Activated gamma-delta T cell treated with Interleukin-2 at 50 U/mL for 16 hours (primary cell): ENCODE measurements at places on chromosomes 7 and 10.

DNA sequence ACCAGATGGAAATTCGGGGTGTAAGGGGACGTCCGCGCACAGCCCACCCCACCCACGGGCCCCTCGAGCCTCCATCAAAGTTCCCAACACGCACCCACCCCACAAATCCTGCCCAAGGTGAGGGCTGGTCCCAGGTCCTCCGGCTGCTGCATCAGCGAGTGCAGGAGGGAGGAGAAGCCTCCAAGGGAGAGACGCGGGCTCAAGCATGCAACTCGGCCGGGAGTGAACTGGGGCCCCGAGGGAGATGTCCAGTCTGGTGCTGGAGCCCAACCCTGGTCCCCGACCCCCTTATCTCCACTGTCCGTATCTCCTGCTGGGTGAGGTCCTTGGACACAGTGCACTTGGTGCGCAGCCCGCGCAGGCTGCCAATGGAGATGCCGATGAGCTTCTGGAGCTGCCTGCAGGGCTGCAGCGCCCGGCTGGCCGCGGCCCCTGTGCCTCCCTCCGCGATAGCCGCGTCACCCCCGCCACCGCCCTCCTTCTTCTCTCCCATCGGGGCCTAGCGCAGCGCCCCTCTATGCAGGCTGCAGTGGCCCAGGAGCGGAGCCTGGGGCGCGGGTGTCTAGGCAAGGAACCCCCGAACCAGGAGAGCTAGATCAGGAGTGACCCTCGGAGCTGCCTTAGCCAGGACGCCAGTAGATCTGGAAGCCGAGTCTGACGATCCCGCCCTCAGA is 489.2 kb downstream of the ZNF33B start:
- no peak for DNase-seq

- DNase-seq = no peak
Measured at GRCh38 chr7:47954231-47954911, 6.1 kb upstream of the PKD1L1 start.

- no peak for DNase-seq
Measured at GRCh38 chr10:70490142-70490541, 11.6 kb downstream of the PALD1 start.

DNA sequence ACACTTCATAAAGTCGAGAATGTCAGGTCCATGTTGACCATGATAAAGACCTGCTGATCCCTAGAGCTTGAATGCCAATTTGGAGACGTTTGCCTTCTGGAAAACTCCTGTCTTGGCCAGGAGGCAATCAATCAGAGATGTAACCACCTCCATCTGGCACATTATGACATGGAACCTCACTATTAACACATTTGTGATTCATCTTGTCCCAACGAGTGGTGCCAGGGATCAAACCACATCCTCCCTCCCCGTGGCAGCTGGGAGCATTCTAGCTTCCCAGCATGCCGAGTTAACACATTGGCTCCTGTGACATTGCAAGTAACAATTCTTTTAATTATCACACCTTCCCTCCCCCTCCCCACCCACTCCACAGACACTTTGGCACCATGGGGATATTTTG is 84.0 kb upstream of the PPP1R17 start:
- no peak for DNase-seq

DNA sequence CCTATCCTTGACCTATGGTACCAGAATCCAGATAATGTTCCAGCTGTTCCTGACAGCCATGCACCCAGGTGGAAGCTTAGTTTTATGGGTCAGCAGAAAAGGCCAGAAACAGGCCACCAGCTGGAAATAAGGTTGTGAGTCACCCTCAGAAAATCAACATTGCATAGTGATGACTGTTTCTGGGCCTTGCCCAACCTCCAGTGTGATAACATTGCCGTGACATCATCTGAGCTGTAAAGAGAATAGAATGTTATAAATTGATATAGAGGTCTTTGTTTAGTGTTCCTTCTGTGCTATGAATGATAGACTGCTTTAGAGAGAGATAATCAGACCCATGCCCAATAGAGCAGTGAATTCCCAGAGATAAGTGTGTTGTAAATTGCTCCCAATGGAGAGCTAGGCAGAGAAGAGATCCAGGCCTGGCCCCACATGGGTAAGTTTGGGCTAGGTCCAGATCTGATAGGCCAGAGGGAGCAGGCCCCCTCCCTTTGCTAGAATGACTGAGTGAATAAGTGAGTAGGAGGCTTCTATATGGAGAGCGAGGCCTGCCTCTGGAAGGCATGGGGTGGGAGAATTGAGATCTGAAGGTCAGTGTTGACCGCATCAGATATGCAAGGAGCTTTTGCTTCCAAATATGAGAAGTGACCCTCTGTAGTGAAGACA is 14.2 kb upstream of the HPS1 start:
- no peak for DNase-seq

DNA sequence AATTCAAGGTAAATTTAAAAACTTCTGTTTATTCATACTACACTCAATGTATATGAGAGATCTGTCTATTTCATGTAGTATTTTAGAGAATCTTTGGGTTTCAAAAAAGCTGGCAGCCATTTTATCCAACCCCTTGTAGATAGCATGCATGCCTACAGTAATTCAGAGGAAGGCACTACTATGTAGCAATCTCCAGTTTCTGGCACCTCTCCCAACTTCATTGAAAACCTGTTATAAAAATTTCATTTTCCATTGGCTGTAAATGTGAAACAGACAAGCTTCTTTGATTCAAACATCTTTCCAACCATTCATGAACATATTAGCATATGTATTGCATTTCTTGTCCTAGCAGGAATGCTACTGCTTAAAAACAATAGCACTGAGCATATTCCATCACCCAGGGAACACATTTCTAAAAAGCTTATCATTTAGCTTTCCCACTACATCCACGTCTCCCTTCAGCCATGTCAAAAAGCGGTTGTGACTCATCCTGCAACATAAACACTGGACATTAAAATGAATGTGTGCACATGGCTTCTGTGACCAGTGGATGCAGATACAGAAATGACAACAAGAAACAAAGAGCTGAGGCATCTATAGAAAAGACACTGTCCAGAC is 330.4 kb upstream of the AOAH start:
- DNase-seq = no peak

- no peak for DNase-seq
Measured at GRCh38 chr7:48113275-48113674, 24.2 kb downstream of the UPP1 start.

- no peak for DNase-seq
Measured at GRCh38 chr10:111875725-111876124, 307.8 kb downstream of the GPAM start.

GRCh38 chr10:44857363-44858016 is 53.6 kb upstream of the TMEM72 start:
- peak; percentile 55 for DNase-seq

DNA sequence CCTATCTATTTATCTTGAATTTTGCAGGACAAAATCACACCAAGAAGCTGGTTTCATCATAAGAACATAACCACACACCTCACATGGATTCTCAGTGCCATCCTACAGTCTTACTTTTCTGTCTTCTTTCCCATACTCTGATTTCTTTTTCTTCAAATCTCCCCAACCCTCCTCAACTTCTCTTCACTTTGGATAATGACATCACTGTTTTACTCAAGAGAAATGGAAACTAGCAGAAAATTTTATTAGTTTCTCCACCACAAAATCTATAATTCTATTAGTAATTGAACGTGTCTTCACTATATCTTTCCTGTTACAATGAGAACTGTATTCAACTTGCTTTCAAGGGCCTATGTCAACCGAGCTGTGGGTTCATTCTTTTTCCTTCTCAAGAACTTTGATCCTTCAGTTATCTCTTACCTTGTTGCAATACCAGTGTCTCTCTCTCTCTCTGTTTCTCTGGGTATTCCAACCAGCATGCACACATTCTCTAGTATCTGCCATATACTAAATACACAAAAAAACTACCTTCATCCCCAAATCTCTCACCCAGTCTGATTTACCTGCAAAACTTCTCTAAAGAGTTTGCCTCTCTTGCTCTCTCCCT is 35.4 kb upstream of the FAM3C start:
- DNase-seq = no peak

GRCh38 chr7:7751243-7752092 is 33.1 kb upstream of the RPA3 start:
- DNase-seq = no peak

GRCh38 chr10:61895898-61896600 is 5.5 kb upstream of the ARID5B start:
- no peak for DNase-seq

DNA sequence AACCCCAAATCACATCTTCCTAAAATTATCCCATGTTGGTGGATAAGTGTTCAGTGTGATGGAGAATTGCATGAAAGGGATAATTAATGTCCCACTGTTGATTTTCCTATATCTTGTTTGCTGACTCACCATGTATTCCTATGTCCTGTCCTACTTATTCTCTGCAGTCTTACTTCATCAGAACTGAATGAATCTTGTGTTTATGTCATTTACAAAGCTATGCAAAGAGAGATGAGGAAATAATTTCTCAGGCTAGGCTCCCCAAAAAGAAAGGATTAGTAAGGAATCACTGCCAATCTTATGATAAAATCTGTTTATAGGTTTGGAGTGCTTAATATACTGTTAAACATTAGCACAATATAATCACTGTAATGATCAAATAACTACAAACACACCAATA is 360.8 kb downstream of the CRPPA start:
- no peak for DNase-seq

DNA sequence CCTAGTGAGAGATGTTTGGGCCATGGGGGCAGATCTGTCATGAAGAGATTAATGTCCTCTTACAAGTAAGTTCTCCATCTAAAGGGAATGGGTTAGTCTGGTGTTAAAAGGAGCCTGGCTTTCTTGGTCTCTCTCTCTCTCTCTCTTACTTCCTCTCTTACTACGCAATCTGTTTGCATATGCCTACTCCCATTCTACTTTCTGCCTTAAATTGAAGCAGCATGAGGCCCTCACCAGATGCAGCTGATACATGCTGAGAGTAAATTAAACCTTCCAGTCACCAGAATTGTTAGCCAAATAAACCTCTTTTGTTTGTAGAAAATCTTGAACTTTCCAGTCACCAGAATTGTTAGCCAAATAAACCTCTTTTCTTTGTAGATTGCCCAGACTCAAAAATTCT is 884.1 kb downstream of the NRG3 start:
- no peak for DNase-seq

DNA sequence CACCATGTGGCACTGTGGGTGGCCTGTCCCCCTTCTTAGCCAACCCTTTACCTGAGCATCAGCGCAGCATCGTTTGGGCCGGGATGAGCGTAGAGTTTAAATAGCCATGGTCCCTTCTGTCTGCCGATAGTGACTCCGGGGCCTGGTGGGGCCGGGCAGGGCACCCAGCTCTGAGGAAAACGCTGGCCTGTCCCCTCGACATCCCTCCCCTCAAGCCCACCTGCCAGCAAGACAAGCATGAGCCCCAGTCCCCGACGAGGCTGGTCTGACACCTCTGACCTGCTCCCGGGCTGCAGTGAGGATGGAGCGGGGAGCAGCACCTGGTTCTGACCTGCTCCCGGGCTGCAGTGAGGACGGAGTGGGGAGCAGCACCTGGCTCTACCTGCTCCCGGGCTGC is 31.1 kb upstream of the CNPY1 start:
- no peak for DNase-seq

- DNase-seq = no peak
Measured at GRCh38 chr10:1362589-1363445, 306.6 kb downstream of the WDR37 start.

GRCh38 chr7:148905093-148905666 is 21.1 kb upstream of the EZH2 start:
- DNase-seq = no peak

GRCh38 chr7:79090543-79090942 is 362.9 kb downstream of the MAGI2 start:
- no peak for DNase-seq

GRCh38 chr10:23001901-23002516 is 74.2 kb downstream of the ARMC3 start:
- DNase-seq = no peak

DNA sequence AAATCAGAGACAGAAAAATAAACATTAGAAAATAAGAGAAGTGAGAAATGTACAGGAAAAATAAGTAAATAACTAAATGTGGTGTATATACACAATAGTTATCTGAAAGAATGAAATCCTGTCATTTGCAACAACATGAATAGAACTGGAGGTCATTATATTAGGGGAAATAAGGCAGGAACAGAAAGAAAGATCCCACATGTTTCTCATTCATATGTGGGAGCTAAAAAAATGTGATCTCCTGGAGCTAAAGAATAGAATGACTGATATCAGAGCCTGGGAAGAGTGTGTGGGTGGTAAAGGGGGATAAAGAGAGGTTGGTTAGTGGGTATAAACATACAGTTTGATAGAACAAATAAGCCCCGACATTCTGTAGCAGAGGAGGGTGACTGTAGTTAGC is 27.3 kb downstream of the PLXDC2 start:
- no peak for DNase-seq

DNA sequence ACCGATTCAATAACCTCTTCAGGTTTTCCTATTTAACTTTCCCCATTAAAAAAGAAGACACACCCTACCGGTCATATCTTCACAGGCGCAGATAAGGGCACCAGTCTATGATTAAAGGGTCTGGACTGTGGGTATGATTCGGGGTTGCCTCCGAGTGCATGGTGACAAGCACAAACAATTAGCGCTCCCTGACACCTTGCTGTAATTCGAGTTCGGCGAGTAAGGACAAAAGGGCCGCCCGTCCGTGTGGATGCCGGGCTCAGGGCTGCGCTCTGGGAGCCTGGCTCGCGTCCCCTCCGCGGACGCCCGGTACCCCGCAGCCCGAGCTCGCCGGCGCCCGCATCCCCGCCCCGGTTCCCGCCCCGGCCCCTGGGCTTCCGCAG is 111.9 kb upstream of the RHEB start:
- peak; percentile 22 for DNase-seq

- no peak for DNase-seq
Measured at GRCh38 chr7:70189776-70190175, 591.5 kb downstream of the AUTS2 start.

GRCh38 chr10:132115732-132116131 is 50.0 kb downstream of the JAKMIP3 start:
- DNase-seq = no peak

DNA sequence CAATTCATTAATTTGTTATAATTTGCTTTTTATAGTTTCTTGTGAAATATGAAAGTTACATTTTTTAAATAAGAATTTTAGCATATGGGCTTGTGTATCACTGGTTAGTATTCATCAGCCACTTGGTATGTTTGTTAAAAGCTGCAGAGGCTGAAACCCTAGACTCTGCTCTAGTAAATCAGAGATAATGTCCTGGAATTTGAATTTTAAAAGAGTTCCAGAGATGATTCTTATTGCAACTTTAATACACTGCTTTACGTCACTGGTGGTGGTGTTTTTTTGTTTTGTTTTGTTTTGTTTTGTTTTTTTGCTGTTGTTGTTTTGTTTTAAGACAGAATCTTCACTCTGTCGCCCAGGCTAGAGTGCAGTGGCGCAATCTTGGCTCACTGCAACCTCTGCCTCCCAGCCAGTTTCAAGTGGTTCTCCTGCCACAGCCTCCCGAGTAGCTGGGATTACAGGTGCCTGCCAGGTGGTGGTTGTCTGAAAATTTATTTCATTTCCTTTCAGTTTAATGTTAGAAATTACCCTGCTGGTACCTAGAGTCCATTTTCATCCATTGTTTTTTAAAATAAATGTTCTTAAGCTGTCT is 43.8 kb downstream of the PTPN12 start:
- no peak for DNase-seq
